Ascending aorta (tissue), 2 donors: ENCODE measurements at places on chromosomes 1 and 21.
A peak's percentile ranks its signal among the peaks of the same experiment; 100 is the strongest.

DNA sequence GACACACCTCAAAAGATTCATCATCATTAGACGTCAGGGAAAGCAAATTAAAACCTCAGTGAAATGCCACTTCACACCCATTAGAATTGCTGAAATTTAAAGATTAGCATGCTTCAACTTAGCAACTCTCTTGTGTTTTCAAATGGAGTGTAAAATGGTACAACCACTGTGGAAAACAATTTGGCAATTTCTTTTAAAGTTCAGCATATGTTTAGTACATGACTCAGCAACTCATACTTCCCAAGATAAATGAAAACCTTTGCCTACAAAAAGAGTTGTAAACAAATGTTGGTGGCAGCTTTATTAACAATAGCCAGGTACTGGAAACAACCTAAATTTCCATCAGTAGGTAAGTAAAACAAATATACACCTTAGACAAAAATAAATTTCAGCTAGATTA, 42.7 kb downstream of the ST3GAL3 start:
- no peaks in the 10 kb centered on the region for H3K4me1 ChIP-seq
- DNase-seq: no peak
- H3K36me3 ChIP-seq: no peaks in the 10 kb centered on the region
- no peaks in the 10 kb centered on the region for H3K27me3 ChIP-seq
- no peak overlapping the region for H3K27ac ChIP-seq

DNA sequence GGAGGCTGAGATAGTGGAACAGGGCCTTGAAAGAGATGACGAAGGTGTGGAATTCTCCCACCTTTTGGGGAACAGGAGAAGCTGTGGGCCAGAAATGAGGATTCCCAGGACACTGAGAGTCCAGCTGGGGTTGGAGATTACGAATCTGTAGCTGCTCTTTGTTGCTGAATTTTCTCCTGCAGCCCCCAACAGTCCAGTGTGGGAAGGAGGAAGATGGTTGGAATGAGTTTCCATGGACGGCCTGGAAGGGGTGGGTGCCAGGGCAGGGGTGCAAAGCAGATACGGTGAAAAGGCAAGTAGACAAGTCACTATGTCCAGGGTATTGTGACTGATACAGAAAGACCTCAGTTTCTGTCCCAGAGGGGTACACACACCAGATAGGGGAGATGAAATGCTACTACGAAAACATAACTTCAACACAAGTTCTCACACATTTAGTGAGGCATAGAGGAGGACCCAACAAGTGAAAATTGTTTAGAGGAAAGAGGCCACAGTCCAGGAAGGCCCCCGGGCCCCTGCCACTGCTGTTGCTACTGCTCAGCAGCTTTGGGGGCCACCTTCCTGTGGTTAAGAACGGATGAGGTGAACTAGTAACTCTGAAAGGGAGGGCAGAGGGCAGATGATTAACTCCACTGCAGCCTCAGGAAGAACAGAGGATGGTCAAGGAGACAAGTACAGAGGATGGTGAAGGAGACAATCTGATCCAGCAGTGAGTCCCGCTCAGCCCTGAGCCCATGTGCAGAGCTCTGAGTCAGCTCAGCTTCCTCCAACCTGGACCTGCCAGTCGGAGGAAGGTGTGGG, 7.3 kb downstream of the CD244 start:
- H3K36me3 ChIP-seq: no peaks in the 10 kb centered on the region
- no peak overlapping the region for H3K27ac ChIP-seq
- no peaks in the 10 kb centered on the region for H3K27me3 ChIP-seq
- H3K4me1 ChIP-seq: no peaks in the 10 kb centered on the region
- no peak overlapping the region for H3K4me3 ChIP-seq
- DNase-seq: no peak

DNA sequence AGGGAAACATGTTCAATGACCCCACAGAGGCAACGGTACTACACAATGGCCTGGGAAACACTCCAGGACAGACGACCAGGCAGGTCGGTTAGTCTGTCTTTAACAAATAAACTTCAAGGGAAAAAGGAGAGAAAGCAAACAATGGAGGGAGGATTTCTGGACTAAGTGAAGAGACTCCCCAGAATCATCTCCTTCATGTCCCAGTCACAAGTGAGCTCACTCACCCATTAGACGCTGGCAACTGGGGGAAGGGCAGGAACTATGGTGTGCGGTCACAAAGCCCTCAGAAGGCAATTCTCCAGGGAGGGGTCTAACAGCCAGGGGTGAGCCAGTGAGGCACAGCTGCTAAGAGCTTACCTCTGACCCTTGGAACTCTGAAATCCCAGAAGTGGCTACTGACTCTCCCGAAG, 55.7 kb upstream of the NADK start:
- H3K27me3 ChIP-seq: no peaks in the 10 kb centered on the region
- no peak for DNase-seq
- peaks cover 18% of the 10 kb centered on the region for H3K36me3 ChIP-seq
- H3K4me1 ChIP-seq: no peaks in the 10 kb centered on the region

GRCh38 chr21:26954662-26955121, 12.2 kb downstream of the ADAMTS5 start:
- H3K27ac ChIP-seq: no peak overlapping the region
- no peaks in the 10 kb centered on the region for H3K36me3 ChIP-seq
- no peaks in the 10 kb centered on the region for H3K4me1 ChIP-seq
- H3K4me3 ChIP-seq: no peak overlapping the region
- H3K27me3 ChIP-seq: no peaks in the 10 kb centered on the region

- H3K4me3 ChIP-seq: no peak overlapping the region
- H3K27me3 ChIP-seq: no peaks in the 10 kb centered on the region
- peaks cover 4% of the 10 kb centered on the region for H3K4me1 ChIP-seq
Observed at GRCh38 chr1:1290238-1290731, 10.0 kb downstream of the SCNN1D start.

GRCh38 chr1:228668553-228669241, 66.6 kb upstream of the RHOU start:
- no peak overlapping the region for H3K4me3 ChIP-seq
- H3K27me3 ChIP-seq: no peaks in the 10 kb centered on the region
- H3K4me1 ChIP-seq: peaks cover 5% of the 10 kb centered on the region
- DNase-seq: no peak
- H3K36me3 ChIP-seq: no peaks in the 10 kb centered on the region

- no peaks in the 10 kb centered on the region for H3K36me3 ChIP-seq
- no peak for DNase-seq
- H3K4me1 ChIP-seq: no peaks in the 10 kb centered on the region
- H3K27me3 ChIP-seq: no peaks in the 10 kb centered on the region
- H3K4me3 ChIP-seq: no peak overlapping the region
Observed at GRCh38 chr1:41637367-41637766, 152.9 kb upstream of the EDN2 start.

GRCh38 chr1:155081472-155082300, 3.0 kb downstream of the EFNA3 start:
- DNase-seq: no peak
- no peaks in the 10 kb centered on the region for H3K36me3 ChIP-seq
- H3K27ac ChIP-seq: no peak overlapping the region
- peaks cover 48% of the 10 kb centered on the region for H3K4me1 ChIP-seq
- H3K27me3 ChIP-seq: peaks cover 42% of the 10 kb centered on the region
- peak overlapping the region; percentile 38 for H3K4me3 ChIP-seq

GRCh38 chr21:34807146-34807880, 138.5 kb downstream of the CLIC6 start:
- H3K4me1 ChIP-seq: no peaks in the 10 kb centered on the region
- H3K27me3 ChIP-seq: no peaks in the 10 kb centered on the region
- DNase-seq: no peak
- H3K36me3 ChIP-seq: no peaks in the 10 kb centered on the region

DNA sequence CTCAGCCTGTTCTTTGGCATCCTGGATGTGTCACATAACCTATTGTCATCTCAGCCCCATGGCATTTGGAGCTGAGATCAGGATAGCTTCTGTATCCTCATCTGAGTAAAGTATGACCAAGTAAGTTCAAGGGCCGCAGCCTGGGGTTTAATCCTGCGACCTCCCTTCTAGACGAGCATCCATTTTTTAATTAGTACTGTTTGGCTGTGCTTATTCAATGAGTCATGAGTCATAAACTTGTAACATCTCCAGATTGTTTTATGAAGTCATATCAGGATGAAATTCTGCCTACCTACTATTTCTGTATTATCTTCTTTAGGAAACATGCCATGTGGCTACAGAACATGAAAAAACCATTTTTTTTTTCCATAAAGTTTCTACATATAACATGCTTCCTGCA, 119.1 kb downstream of the ERG start:
- H3K27ac ChIP-seq: peak overlapping the region; percentile 89
- DNase-seq: no peak
- H3K4me1 ChIP-seq: peaks cover 17% of the 10 kb centered on the region
- no peak overlapping the region for H3K4me3 ChIP-seq
- H3K27me3 ChIP-seq: no peaks in the 10 kb centered on the region

DNA sequence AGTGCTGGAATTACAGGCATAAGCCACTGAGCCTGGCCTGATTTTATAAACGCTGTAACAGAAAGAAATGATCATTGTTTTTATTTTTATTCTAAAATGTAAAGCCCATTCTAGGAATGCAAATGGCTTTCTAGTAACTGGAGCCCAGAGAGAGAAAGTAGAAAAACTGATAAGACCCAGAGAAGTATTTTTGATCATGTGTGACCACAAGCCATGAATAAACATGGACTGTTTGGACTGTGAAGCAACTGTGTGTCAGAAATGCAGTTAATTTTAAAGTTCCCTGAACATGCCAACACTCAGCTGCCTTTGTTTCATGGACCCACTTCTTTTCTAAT, 39.7 kb downstream of the EIF2B3 start:
- H3K36me3 ChIP-seq: no peaks in the 10 kb centered on the region
- H3K4me3 ChIP-seq: no peak overlapping the region
- peaks cover 34% of the 10 kb centered on the region for H3K4me1 ChIP-seq
- peak overlapping the region; percentile 82 for H3K27ac ChIP-seq
- no peaks in the 10 kb centered on the region for H3K27me3 ChIP-seq

- H3K27me3 ChIP-seq: no peaks in the 10 kb centered on the region
- H3K36me3 ChIP-seq: no peaks in the 10 kb centered on the region
- H3K4me1 ChIP-seq: peaks cover 26% of the 10 kb centered on the region
Observed at GRCh38 chr1:150548632-150549495, at the start of gene ADAMTSL4. Gene ADAMTSL4 (plus strand): TSS chr1:150549408. CDS start chr1:150552289, 2,881 bp downstream.

- no peaks in the 10 kb centered on the region for H3K27me3 ChIP-seq
- no peak overlapping the region for H3K27ac ChIP-seq
- H3K4me1 ChIP-seq: no peaks in the 10 kb centered on the region
- no peaks in the 10 kb centered on the region for H3K36me3 ChIP-seq
- no peak for DNase-seq
Observed at GRCh38 chr1:221169447-221169889, 290.2 kb downstream of the HLX start.

- no peak overlapping the region for H3K27ac ChIP-seq
- H3K4me3 ChIP-seq: no peak overlapping the region
- H3K27me3 ChIP-seq: no peaks in the 10 kb centered on the region
- no peaks in the 10 kb centered on the region for H3K36me3 ChIP-seq
- DNase-seq: no peak
- no peaks in the 10 kb centered on the region for H3K4me1 ChIP-seq
Observed at GRCh38 chr21:33317145-33317544, 7.6 kb upstream of the IFNAR1 start.

DNA sequence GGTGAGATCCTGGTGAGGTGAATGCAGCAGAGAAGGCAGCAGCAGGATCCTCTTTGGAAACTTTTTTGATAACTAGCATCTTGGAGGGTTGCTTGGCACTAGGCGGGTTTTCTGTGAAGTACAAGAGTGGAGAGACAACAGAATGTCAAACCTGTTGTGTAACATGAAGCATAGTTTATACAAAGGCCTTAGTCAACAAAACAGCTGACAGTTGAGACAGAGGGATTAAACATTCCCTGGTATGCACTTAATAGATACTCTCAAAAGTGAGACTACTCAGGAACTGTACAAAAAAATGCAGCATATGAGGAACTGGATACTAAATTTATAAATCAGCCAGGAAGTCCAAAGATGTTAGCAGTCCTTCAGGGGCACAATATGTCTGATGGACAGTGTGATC, 16.4 kb upstream of the CCDC17 start:
- H3K4me3 ChIP-seq: no peak overlapping the region
- H3K36me3 ChIP-seq: peaks cover 42% of the 10 kb centered on the region
- H3K27ac ChIP-seq: no peak overlapping the region
- DNase-seq: no peak
- H3K27me3 ChIP-seq: no peaks in the 10 kb centered on the region

DNA sequence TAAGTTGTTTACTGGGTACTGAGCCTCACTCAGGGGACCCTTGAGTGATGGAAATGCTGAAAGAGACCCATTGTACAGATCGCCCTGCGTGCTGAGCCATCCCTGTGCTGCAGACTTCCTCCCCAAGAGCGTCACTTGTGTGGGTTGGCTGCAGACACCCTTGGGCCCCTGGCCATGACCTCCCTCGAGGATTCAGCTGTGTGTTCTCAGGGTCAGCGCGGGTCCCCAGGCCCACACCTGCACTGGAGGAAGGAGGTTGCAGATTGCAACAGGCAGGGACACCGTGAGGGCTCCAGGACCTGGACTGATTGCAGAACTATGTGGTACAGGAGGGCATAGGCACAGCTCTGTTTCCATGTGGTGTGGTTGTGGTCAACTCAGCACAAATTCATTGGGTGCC, 4.4 kb downstream of the SNAP47 start:
- H3K27me3 ChIP-seq: no peaks in the 10 kb centered on the region
- no peak overlapping the region for H3K27ac ChIP-seq
- no peaks in the 10 kb centered on the region for H3K36me3 ChIP-seq
- peaks cover 5% of the 10 kb centered on the region for H3K4me1 ChIP-seq

GRCh38 chr1:101089613-101090338, 64.2 kb upstream of the DPH5 start:
- no peak for DNase-seq
- no peak overlapping the region for H3K4me3 ChIP-seq
- H3K27me3 ChIP-seq: no peaks in the 10 kb centered on the region

GRCh38 chr1:147491098-147491497, 50.2 kb upstream of the BCL9 start:
- H3K4me1 ChIP-seq: no peaks in the 10 kb centered on the region
- no peaks in the 10 kb centered on the region for H3K36me3 ChIP-seq
- H3K4me3 ChIP-seq: no peak overlapping the region
- H3K27ac ChIP-seq: no peak overlapping the region
- no peak for DNase-seq
- no peaks in the 10 kb centered on the region for H3K27me3 ChIP-seq

DNA sequence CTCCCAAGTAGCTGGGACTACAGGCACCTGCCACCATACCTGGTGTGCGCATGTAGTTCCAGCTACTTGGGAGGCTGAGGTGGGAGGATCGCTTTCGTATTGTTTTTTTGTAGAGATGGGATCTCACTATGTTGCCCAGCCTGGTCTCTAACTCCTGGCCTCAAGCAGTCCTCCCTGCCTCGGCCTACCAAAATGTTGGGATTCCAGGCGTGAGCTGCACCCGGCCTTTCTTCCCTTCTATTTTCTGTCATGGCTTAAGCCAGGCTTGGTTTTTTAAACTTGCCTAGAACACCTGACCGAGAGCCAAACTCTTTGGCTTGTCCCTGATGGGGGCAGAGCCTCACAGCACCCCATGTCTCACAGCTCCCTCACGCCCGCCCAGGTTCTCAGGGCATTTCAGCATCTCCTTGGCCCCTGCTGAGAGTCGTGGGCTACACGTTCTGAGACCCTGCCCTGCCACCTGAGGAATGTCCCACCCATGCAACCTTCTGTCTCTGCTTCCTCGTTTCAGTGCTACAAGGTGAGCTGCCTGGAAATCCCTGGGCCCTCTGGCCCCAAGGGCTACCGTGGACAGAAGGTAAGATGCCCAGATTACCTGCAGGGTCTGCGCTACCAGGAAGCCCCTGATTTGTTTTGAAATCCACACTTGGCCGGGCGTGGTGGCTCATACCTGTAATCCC, 15.7 kb downstream of the COL6A2 start:
- H3K27me3 ChIP-seq: no peaks in the 10 kb centered on the region
- H3K4me1 ChIP-seq: peaks cover 23% of the 10 kb centered on the region
- no peak overlapping the region for H3K4me3 ChIP-seq
